ENCODE measurements at places on chromosomes 3 and 15.

DNA sequence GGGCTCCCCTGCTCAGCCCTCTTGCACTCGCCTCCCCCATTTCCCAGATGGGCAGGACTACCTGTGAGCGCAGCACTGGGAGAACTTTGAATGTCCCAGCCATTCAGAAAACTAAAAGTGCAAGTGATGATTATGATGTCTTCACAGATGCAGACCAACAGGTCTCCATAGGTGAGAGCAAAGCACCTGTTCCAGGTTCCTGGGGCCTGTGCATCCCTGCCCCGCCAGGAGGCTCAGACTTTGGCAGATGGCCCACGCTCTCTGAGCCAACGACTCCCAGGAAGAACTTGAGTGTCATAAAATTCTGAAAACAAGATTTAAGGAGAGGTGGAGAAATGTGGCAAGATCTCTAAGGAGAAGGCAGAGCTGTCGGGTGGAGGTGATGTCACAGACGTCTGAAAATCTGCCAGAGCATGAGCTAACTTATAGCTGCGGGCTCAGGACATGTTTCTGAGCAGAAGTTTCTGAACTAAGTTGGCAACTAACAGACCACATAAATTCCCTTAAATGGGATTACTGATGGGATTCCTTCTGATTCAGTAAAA lies 110.8 kb upstream of the IGF1R start:
- no peak for DNase-seq

- DNase-seq = no peak
Measured at GRCh38 chr15:47861111-47861903, 144.0 kb downstream of the SEMA6D start.

GRCh38 chr15:97096303-97096835 lies 765.9 kb downstream of the NR2F2 start:
- DNase-seq = peak; percentile 3

DNA sequence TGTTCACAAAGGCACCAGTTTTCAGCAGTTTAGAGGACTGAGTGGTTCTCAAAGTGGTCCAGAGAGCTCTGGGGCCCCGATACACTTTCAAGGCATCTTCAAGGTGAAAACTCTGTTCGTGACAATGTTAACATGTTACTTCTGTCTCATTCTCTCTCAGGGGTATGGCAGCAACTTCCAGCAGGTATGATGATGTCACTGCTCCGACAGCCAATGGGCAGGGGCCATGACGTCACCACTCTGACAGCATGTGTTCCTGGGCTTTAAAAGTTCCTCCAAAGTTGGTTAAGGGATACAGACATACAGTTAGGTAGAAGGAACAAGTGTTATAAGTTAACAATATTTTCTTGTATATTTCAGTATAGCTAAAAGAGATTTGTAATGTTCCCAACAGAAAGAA lies 87.9 kb downstream of the KLF15 start:
- no peak for DNase-seq

GRCh38 chr3:139286825-139287224 lies 57.0 kb upstream of the MRPS22 start:
- DNase-seq = no peak

DNA sequence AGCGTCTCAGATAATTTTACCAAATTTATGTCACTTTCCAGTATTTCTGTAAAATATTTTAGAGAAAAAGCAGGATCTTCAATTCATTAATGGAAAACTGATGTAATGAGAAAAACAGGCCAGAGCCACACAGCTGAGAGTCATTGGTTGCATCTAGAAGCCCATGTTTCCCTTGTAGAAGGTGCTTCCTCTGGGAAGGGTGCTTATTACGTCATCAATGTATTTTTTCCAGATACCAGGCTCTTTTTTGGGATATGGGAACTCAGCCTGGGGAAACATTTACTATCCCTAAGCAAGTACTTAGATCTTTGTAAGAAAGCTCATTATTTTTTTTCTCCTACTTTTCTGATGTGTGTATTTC lies 89.1 kb upstream of the PHLDB2 start:
- DNase-seq = no peak

DNA sequence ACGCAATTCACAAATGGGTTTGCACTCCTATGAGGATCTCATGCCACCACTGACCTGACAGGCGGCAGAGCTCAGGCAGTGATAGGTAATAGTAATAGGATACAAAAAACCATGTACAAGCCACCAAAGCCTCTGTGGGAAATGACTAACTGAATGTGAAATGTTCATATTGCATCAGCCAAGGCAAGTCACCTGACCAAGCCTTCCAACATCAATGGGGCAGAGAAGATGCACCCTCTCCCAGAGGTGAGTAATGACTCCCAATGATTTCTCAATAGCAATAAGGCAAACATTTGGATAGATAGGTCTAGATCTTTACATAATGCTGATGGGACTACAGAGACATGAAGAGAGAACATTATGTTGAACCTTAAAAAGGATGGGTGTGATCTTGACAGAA lies 14.9 kb downstream of the CNTN3 start:
- peak; percentile 58 for DNase-seq

DNA sequence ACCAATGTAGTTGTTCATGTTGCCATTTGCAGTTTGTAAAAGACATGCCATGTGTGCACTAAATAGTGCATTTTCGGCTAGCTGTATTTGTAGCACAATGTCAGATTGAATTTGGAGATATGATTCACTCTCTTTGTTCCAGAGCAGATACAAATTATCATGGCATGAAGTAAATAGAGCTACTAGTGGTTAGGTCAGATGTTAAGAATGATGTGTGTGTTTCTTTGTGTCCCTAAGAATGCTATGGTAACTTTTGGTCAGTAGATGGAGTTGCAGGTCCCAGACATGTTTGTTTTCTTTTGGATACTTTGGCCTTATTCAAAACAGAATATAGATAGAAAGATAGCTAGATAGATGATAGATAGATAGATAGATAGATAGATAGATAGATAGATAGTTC lies 595.8 kb downstream of the NLGN1 start:
- DNase-seq = peak; percentile 64

GRCh38 chr15:81304226-81304625 lies 19.7 kb downstream of the STARD5 start:
- DNase-seq = peak; percentile 72

DNA sequence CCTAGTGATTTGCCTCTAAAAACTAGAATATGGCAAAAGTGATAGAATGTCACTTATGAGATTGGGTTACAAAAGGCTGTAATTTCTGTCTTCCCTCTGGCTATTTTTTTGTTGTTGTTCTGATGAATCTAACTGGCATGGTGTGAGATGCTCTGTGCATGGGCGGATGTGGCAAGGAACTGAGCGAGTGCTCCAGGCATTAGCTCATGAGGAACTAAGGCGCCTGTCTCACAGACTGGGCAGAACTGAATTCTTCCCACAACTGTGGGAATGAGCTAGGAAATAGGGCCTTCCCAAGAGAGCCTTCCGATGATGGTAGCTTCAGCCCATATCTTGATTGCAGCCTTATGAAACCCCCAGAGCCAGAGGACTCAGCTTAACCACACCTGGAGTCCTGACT lies 222.5 kb downstream of the NR2F2 start:
- DNase-seq = no peak

DNA sequence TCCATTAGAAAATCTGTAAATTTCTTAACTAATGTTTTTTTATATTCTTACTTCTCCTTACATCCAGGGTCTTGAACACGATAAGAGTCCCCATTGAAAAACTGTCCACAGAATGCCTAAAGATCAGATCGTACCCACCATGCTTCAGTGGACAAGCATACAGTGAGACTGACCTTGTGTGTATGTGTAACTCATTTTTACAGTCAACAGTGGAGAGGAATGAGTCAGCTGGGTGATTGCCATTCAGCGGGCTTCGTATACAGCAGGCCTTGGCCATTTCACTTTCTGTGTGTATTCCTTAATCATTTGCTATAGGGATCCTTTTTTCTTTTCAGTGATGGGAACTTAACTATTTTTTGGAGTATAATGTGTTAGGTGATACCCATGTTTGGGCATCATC lies 10.6 kb downstream of the PARP14 start:
- DNase-seq = peak; percentile 91

DNA sequence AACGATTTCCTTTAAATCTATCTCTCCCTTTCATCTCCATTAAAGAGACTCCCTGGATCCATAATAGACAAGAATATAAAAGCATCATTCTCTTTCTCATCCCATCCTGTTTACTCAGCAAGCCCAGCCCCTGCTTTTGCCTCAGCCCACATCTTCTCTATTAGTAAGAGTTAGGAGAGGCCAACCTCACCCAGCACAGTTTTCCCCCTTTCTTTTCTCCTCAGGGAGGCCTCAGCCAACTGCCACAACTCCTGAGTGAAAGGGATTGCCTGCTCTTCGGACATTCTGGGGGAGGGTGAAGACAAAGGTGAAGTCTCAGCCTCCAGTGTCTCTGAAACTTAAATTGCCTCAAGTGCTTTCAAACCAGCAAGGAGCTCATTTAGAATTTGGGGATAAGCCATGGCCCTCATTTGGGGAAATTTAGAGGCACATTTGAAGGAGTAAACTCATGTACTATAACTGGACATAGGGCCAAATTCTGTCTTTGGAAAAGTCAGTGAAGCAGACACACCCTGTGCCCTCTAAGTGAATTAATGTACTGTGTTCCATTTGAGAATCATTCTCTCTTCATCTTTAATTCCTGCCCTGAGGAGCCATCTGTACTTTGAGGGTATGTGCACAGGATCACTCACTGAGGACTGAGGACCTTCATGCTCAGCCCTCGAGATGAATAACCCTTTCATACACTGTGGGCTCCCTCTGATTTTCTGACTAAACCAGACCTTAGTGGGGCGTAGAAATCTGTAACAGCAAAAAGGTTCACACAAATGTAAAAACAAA lies 82.5 kb downstream of the SOX2 start:
- no peak for DNase-seq

GRCh38 chr3:40109641-40110490 lies 199.6 kb upstream of the EIF1B start:
- no peak for DNase-seq

- DNase-seq = no peak
Measured at GRCh38 chr3:178474526-178474925, 61.7 kb upstream of the KCNMB2 start.

DNA sequence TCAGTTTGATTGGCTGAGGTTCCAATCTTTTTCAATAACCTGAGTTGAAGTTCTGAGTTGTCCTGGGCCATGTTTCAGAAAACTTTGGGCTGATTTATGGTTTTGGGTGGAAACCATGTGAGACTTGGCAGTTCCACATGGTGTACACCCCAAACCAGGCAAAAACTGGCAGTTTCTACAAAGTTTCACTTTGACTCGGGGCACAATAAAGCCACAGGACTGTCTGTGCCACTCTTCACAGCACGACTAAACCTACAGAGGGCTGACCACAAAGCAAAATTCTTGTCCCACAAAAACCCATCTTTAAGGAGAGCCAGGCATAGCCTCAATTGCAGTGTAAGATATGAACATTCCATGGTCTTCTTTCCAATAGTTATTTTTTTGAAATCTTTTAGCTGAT lies 155.0 kb downstream of the DUT start:
- DNase-seq = no peak

DNA sequence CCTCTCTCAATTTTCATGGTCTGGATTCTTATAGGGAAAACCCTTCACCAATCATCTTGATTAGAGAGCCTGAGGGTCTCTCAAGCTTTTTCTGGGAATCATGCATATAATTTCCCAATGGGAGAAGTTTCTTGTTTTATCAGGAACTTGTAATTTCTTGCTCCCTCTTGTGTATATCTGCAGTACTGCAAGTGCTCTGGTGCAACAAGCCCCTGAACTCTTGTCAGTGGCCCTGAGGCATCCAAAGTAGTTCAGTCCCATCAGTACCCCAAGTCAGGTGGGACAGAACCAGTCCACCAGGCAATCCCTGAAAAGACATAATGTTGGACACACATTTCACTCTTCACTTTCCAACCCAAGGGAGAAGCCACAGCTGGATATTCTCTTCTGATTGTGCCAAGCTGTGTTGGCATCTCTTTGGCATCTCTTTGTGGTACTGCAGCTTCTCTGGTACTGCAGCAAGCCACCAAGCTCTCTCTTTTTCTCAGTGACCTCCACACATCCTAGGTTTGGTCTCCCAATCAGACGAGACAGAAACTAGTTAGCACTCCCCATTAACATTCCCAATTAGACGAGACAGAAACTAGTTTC lies 214.5 kb downstream of the ZIC4 start:
- peak; percentile 78 for DNase-seq

GRCh38 chr3:4406746-4407568 lies 60.1 kb downstream of the SUMF1 start:
- DNase-seq = no peak

DNA sequence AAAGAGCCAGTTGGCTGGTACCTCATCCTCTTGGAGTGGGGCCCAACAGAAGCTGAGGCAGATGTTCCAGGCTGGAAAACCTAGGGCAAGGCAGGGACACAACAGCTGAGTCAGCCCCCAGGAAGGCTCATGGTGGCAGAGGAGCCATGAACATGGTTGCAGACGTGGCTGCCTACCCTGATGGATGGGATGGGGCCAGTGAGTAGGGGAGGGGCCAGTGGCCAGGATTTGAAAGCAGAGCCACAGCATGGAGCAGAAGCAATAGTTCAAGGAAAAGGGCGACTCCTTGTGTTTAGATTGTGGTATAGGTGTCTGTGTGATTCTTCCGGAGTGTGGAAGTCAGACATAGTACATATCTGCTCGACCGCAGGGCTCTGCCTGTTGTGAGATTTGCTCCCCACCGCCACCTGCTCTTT lies 24.2 kb downstream of the PXYLP1 start:
- DNase-seq = peak; percentile 43

DNA sequence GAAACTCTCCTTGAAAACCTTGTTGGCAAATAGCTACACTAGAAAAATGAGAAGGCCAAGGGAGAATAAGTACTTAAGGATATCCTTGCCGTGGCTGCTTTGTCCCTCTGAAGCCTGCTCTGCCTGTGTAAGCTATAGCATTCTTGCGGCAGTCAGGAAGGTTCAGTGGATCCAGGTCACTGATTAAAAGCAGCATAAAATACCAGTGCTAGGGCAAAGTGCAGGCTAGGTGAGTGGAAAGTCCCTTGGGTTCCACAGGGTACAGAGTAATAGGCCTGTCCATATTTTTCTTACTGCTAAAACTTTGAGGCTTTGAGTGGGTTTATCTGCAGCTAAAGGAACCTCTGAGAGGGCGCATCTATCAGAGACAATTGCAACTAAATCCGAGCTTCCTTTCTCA lies 10.3 kb downstream of the CXCR6 start:
- DNase-seq = no peak

DNA sequence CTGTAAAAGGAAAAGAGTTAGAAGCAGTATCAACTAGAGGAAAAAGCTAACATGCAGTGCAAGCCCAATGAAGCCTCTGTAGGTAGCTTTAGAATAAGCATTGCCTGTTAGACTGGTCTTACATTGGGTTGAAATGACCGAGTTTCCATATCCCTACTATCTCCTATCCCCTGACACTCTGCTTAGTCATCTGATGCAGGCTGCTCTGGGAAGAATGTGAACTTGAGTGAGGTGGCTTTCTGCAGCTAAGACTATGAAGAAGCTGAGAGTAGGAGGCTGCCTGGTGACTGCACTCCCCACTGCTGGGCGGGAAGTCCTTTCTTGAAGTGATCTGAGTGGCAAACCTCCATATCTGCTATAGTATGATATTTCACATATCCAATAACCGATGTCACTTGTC lies 64.7 kb downstream of the OXSM start:
- DNase-seq = peak; percentile 82
